ENCODE measurements at places on chromosomes 5 and 9. TPM values are rescaled to one million over a fixed set of nuclear protein-coding genes. Genes with fewer than 3 reads are reported as not detected.

- DNase-seq, result no peak
Measured at GRCh38 chr9:5485378-5486085, 24.8 kb upstream of the PDCD1LG2 start.

DNA sequence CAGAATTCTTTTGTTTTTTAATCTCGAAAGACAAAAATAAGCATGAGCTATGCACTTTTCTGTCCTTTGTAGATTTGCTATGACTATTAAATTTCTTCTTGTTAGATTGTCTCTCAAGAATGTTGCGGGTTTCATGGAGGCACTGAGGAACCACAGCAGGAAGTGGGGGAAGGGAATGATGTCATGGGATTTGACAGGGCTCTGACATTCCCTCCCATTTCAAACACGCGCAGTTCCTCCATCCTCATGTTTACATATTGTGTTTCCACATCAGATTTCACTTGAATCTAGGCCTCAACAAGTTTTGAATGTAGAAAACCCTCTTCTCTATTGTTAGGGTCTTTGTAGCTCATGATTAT is 154.8 kb downstream of the PALM2AKAP2 start:
- peak; percentile 65 for DNase-seq

DNA sequence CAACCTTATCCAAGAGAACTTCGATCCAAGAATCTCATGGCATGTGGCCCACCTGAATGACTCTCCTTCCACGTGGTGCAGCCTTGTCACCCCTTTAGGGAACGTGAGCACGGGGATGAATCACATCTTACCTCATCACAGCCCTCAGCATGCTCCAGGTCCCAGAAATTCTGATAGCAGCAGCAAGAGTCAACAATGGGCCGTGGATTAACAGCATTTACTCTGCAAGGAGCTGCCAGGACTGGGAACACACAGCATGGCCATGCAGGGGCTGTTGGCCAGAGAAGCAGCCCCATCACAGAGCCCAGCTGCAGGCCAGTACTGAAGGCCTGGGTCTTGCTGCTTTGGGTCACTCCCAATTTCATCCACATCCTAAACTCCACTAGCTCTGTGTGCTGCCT is 150.4 kb downstream of the C5orf15 start:
- peak; percentile 86 for DNase-seq

GRCh38 chr5:35237580-35238376 is 7.5 kb upstream of the PRLR start:
- DNase-seq, result no peak

DNA sequence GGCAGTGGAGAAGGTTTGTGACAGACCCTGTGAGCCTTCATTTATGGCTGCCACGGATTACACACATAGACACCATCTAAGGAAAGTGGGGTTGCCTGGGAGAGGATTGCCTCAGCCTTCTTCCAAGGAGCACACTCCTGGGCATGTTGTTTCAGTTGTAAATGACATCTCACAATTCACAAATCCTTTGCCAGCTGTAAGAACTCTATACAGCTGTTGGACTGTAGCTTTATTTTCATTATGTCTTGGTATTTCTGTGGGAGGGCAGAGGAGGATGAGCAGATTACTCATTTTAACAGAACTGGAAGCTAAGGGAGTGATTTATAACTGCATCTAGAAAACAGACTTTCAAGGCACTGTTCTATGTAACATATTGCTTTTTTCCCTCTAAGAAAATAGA is 25.6 kb downstream of the MELK start:
- DNase-seq, result no peak

- peak; percentile 16 for DNase-seq
Measured at GRCh38 chr5:181037365-181037861, 2.7 kb upstream of the BTNL9 start.

The DBN1 gene
- total RNA-seq, result 121 TPM

The IFNA8 gene
- total RNA-seq, result not detected

The NEK6 gene
- total RNA-seq, result 51.3 TPM

The SNCB gene
- total RNA-seq, result not detected

All from M059J (cell line).